Heart left ventricle (tissue), 16 donors: ENCODE measurements at places on chromosomes 16 and 17.

- no peak for DNase-seq
These were observed 23.1 kb downstream of the DEF8 start for GRCh38 chr16:89971495-89972243.

GRCh38 chr17:71942626-71943025, 178.2 kb upstream of the SOX9 start:
- DNase-seq = peak; percentile 25

DNA sequence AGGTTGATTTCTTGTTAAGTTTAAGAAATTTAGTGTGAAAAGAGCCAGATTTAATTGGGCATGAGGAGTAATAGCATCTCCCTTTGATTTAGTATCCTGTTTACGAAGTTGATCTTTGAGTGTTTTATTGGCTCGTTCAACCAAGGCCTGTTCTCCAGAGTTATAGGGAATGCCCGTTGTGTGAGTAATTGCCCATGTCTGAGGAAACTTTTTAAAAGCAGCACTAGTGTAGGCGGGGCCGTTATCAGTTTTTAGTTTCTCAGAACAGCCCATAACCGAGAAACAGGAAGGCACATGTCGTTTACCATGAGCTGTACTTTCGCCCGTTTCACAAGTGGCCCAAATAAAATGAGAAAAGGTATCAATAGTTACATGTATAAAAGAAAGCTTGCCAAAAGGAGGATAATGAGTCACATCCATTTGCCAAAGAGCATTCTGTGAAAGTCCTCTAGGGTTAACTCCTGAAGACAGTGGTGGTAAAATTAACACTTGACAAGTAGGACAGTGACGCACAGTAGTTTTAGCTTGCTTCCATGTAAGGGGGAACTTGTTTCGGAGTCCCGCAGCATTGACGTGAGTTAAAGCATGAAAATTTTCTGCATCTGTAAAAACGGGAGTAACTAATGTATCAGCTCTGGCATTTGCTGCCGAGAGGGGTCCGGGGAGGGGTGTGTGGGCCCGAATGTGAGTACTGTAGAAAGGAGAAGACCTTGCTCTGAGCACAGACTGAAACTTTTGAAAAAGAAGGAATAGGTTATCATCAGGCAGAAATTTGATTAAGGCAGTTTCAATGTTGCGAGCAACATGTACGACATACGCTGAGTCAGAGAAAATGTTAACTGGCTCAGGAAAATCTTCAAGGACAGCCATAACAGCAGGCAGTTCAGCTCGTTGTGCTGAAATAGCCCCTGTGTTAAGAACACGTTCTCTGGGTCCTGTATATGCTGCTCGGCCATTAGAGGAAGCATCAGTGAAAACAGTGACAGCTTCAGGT, 18.5 kb upstream of the KCTD5 start:
- DNase-seq = no peak

DNA sequence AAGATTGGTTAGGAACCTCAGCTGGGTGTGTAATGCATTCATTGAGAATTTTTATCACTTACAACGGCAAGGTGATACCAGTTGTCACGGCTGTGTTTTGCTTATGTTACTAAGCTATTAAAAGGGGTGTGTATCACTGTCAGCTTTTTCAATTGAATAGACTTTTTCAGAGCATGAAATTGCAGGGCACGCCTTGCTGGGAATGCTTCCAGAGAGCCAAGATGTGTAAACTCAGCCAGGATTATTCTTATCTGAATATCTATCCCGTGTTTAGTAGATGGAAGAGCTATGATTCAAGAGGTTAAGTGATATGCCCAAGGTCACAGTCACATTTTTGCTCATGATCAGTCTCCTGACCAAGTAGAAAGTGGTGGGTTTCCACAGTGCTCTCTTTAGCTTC, 6.6 kb upstream of the TEKT3 start:
- no peak for DNase-seq
